Naive thymus-derived CD4-positive, alpha-beta T cell (primary cell): ENCODE measurements at places on chromosomes 3 and 15. TPM values are rescaled to one million over a fixed set of nuclear protein-coding genes. Genes with fewer than 3 reads are reported as not detected.

Gene TERC
- not detected for polyA plus RNA-seq

Gene CLDN16
- not detected for polyA plus RNA-seq

Gene CPNE4
- polyA plus RNA-seq: not detected

Gene CDHR4
- polyA plus RNA-seq: not detected

Gene ZNF654
- 12.5 TPM for polyA plus RNA-seq

Gene OR5K2
- polyA plus RNA-seq: not detected

Gene A4GNT
- polyA plus RNA-seq: not detected

Gene RIOX2
- 34.0 TPM for polyA plus RNA-seq

Gene P2RY14
- polyA plus RNA-seq: 0.11 TPM

Gene GOLGA8A
- polyA plus RNA-seq: 3.0 TPM

Gene PCSK6
- 0.39 TPM for polyA plus RNA-seq

Gene PLSCR5
- not detected for polyA plus RNA-seq

Gene CIB2
- 1.8 TPM for polyA plus RNA-seq

Gene SLC24A5
- not detected for polyA plus RNA-seq

Gene NR2E3
- not detected for polyA plus RNA-seq

Gene CALML4
- polyA plus RNA-seq: 0.29 TPM

Gene THRB
- polyA plus RNA-seq: not detected

Gene CD276
- polyA plus RNA-seq: not detected

Gene ATP8B4
- polyA plus RNA-seq: not detected

Gene MEF2A
- polyA plus RNA-seq: 17.2 TPM

Gene LSAMP
- not detected for polyA plus RNA-seq

Gene MESP1
- polyA plus RNA-seq: 0.17 TPM

Gene ATP13A5
- polyA plus RNA-seq: not detected

Gene CELF6
- polyA plus RNA-seq: 0.59 TPM

Gene FURIN
- polyA plus RNA-seq: 2.0 TPM

Gene CEP19
- polyA plus RNA-seq: 5.0 TPM

Gene HGD
- not detected for polyA plus RNA-seq

Gene ECE2
- polyA plus RNA-seq: not detected

Gene CHRNA5
- polyA plus RNA-seq: 0.12 TPM

Gene HRH1
- not detected for polyA plus RNA-seq

Gene KCTD6
- 10.3 TPM for polyA plus RNA-seq

Gene SCG5
- polyA plus RNA-seq: not detected

Gene ZKSCAN7
- 2.4 TPM for polyA plus RNA-seq

Gene MLF1
- not detected for polyA plus RNA-seq

Gene UNC45A
- 75.1 TPM for polyA plus RNA-seq

Gene CRELD1
- 30.1 TPM for polyA plus RNA-seq

Gene CPLX3
- not detected for polyA plus RNA-seq
